ENCODE measurements at places on chromosomes 4 and X.
A peak's percentile ranks its signal among the peaks of the same experiment; 100 is the strongest.

DNA sequence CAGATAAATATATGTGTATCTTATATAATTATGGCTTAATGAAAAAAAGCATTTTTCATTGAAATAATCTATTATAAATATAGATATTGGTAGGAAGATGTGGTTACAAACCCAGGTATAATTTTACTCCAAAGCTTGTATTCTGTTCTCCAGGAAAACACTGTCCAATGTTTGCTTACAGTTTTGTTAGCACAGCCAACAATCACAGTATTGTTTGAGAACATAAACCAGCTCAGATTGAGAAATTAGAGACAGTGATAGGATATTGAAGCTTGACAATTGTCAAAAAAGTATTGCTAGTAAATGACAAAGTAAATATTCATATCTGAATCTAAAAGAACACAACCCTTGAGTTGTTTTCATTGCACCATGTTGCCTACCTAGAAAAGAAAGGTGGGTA lies 228.8 kb downstream of the ADGRL3 start:
- no peak for DNase-seq

GRCh38 chrX:97402903-97403302 lies 519.2 kb downstream of the RPA4 start:
- no peak for DNase-seq

DNA sequence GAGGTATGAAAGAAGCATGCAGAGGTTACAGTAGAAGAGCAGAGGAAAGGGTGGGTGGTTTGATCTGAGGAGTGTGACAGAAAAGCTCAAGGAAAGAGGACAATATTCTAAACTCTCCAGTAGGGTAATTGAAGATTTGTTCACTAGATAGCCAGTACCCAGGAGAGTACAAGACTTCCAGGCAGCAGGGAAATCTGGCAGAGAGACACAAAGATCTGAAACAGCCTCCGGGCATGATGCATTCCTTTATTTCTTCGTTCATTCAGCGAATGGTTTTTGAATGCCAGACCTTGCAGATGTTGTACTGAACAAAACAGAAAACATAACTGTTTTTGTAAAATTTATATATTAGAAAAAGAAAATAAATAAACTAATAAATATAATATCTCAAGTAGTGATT lies 766.6 kb downstream of the FAT4 start:
- DNase-seq: no peak

DNA sequence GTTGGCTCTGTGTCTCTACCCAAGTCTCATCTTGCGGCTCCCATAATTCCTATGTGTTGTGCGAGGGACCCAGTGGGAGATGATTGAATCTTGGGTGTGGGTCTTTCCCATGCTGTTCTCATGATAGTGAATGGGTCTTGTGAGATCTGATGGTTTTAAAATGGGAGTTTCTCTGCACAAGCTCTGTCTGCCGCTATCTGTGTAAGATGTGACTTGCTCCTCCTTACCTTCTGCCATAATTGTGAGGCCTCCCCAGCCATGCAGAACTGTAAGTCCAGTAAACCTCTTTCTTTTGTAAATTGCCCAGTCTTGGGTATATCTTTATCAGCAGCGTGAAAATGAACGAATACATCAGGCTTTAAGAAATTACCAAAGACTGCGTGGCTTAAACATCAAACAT lies 31.2 kb downstream of the STIM2 start:
- no peak for DNase-seq

- DNase-seq: no peak
These were observed 5.0 kb downstream of the TDO2 start for GRCh38 chr4:155908187-155909139.

DNA sequence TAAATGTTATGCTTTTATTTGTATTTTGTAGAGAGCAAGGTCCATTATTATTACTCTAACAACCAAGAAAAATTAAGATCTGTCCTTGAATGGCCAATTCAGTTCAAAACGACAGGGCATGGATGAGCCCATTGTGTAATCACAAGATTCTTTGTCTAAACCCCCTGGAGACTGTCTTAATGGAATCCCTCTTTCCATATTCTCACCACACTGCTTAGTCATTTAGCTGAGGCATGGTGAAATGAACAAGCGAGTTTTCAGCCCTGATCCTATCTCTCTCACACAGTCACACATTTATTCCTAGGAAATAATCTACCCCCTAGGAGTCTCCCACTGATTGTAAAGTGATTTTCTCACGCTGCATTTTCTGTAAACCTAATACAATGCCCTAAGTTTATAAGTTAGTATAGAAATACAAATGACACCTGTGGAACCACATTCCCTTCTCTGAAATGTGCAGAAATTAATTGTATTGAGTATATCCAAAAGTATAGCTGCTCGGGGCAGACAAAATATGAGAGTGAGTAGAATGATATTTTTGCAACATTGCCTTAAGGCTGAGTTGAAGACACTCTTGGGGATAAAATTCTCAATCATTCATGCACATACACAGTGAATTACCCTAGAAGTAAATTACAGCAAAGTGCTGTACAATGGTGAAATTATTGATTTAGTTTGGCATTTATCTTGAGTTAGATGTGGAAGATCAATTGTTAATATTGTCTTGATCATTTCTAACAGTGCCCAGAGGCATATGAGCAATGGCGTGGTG lies 119.7 kb upstream of the PCDH7 start:
- peak; percentile 73 for DNase-seq

GRCh38 chrX:15761564-15762191 lies 23.6 kb downstream of the CA5B start:
- peak; percentile 48 for DNase-seq
